ENCODE measurements at places on chromosomes 5 and 9.

- DNase-seq, result no peak
Measured at GRCh38 chr9:95096807-95097206, 220.7 kb downstream of the FANCC start.

DNA sequence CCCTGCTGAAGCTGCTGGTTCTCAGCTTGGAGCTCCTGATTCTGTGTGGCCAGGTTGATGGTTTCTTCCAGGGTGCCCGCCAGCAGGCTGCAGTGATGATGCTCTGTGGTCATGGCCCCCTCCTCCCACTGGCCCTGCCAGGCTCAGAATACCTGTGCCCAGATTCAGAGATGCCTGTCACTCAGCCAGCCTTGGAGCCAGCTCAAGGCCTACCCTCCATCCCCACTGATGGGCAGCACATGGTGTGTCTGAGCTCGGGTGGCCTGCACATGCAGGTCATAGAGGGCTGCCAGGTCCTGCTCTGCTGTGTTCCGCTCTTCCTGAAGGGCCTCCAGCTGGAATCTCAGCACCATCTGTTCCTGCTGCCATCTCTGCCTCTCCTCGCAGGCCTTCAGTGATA is 5.4 kb downstream of the SLC35A4 start:
- no peak for DNase-seq

DNA sequence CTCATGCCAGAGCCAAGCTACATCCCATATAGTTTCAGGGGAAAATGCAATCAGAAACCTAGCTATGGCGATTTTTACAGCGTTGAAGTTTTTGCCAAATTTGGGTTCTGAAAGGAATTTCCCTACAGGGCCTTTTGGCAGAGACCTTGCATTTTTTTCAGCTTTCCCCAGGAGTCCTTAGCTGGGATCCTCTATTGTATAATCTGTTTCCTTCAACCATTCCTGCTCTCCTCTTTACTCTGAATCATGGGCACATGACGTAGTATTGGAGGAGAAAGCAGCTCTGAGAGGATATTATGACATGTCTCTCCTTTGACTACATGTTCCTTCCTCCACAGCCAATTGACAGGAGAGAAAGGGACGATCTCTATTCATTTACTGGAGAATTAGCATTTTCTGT is 118.5 kb upstream of the ERCC6L2 start:
- no peak for DNase-seq

GRCh38 chr5:144267961-144268513 is 97.4 kb downstream of the KCTD16 start:
- DNase-seq, result no peak

DNA sequence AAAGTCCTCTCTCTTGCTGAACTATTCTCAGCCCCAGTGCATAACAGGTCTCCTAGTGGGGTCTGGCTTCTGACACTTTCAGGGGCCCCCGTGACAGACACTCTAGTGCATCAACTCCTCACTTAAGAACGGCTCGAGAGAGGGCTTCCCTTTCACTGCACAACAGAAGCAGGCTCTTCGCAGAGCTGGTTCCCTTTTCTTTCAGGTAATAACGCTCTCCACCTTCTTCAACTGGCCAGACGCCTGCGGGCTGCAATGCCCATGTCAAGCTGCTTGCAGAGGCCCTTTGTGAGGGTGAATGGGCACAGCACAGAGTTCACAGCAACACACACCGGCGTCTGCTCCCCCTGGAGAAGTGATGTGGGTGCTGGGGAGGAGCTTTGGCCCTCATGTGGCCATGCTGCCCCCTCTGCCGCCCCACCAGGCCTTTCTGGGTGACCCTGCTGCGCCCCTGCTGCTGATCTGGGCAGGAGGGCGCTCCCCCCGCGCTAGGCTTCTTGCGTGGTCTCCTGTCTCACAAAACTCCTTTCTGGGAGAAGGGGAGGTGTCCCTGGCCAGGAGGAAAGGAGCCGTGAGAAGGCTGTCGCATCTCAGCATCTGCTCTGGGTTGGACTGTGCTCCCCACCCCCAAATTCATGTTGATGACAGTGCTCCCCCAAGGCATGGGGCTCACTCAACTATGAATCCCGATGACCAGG is 2.4 kb downstream of the MRPL36 start:
- DNase-seq, result no peak

DNA sequence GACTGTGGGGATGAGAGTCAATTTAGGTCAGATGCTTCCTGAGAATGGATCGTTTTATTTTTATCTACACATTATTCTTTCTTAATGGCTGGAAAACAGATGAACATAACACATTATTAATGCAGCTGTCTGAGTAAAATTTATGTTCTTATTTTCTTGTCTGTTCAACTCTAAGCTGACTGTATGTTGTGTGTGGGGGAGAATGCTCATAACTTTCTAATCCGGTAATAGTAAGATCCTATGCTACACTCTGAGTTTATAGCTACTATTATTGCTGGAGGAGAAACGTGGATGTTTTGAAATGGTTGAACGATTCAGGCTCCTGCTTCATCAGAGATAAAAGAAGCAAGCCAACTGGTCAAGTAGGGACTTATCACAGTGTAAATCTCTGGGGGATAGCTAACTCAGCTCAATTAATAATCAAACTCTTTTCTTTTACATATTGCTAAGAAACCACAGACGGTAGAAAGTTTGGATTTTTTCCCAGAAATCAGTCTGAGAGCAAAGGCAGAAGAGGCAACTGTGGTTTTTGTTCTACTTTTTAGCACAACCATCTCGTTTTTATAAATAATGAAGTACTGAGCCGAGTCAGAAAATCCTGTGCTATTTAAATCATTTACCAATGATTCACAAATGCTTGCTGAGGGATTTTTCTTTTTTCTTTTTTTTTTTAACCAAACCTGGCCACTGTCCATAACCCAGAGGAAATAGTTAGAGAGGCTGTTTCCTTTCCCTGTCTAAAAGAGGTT is 265.0 kb upstream of the FAM174A start:
- no peak for DNase-seq

DNA sequence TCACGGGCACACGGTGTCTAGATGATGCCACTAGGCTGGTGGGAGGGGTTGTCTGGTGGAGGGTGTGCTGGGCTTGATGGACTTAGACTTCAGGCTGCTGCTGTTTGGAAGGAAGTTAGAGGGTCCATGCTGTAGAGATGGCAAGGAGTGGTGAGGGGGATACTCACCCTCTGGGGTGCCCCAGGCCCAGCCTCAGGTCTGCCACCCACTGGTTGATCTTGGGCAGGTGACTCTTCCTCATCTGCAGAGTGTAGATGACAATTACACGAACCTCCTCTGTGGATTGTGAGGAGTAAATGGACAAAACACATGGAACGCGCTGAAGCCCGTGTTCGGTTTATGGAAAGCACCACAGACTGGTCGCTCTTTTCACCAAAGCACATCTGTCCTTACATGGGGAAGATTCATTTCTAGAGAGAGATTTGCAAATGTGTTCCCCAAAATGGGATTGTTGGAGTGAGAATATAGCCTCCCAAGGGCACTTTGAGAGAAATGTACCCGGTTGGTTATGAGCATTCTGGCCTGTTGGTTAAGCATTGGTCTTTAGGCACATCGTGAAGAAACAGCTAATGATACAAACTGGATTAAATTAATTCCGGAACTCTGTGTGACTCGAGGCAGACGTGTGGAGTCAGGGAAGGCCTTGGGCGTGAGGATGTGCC is 58.2 kb downstream of the ZNF618 start:
- DNase-seq, result no peak

DNA sequence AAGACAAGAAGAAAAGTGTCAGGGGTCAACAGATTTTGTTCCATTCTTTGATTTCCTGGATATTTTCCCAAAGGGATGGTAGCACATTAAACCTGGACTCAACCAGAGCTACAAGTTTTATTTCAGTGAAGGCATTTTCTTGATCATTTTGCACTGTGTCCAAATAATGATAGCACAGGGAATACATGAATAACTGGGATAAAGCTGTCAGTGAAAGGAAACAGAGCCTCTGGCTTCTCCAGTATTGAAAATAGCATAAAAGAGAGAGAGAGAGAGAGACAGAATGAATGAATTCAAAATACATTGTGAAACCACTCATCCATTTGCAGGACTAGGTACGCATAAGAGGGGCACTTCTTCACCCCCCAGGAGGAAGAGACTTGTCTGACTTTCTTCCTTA is 43.0 kb downstream of the SEMA5A start:
- DNase-seq, result no peak

GRCh38 chr9:136089697-136090045 is 5.4 kb downstream of the NACC2 start:
- peak; percentile 39 for DNase-seq

GRCh38 chr9:26656003-26656870 is 236.4 kb downstream of the CAAP1 start:
- peak; percentile 37 for DNase-seq

GRCh38 chr5:59732806-59733205 is 160.7 kb downstream of the PDE4D start:
- no peak for DNase-seq

DNA sequence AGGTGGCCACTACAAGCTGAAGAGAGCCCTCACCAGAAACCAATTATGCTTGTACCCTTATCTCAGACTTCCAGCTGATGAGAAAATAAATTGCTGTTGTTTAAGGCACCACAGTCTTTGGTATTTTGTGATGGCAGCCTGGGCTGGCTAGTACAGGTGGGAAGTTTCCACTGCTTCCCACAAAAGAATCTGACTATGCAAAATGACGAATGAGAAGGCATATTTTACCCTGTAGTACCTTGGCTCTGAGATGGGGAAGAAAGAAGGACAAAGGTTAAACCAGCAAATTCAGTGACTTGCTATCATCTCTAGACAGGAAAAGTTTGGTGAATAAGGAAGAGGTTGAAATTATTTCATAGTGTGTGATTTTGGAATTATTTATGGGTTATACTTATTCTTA is 112.8 kb upstream of the ELL2 start:
- DNase-seq, result no peak

- no peak for DNase-seq
Measured at GRCh38 chr5:75037106-75037505, 15.3 kb downstream of the GCNT4 start.

DNA sequence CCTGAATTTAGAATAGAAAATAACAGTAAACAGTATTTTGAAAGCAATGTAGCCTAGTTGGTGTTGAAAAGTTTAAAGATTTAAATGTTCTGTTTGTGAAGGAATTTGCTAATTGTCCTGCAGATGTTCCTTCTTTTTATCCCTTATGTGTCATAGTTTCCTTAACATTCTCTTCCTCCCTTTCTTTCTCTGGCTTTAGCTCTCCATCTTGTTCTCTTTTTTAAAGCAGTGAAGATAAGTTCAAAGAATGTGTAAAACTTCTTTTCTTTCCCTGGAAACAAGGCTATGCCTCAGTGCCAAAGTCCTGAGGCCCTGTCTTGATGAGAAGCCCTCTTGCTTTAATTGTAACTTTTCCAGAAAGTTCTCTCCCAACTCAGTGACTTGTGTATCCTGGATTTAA is 24.4 kb upstream of the GAS1 start:
- DNase-seq, result no peak

DNA sequence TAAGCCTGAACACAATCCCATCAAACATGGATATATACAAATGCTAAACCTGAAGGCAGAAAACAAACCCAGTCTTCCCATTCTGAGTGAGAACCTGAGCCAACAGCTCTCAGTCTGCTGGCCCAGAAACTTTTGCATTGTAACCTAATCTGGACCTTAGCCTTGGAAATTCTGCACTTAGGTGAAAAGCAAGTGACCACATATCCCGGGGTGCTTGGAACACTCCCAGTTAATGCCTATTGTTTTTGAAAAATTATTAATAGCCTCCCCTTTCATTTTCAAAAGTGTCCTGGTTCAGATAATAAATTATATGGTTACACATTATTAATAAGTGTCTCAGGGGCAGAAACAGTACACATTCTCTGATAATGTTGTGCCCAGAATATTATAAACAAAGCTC is 228.3 kb upstream of the TARS1 start:
- DNase-seq, result no peak

- no peak for DNase-seq
Measured at GRCh38 chr5:170365011-170365410, 24.2 kb downstream of the KCNMB1 start.

DNA sequence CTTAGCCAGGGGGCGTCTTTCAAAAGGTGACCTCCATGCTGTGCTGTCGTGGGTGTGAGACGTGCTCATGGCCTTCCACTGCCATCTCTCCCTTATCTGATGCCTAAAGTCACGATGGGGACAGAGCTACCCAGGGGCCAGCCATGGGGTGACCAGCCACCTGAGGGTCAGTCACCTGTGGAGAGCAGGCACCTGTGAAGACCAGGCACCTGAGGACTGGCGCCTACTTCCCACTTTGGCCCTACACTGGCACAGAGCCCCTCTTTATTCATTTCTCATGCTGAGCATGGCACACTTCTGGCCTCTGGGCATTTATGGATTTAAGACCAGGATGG is 6.4 kb upstream of the EXOC3 start:
- DNase-seq, result no peak

DNA sequence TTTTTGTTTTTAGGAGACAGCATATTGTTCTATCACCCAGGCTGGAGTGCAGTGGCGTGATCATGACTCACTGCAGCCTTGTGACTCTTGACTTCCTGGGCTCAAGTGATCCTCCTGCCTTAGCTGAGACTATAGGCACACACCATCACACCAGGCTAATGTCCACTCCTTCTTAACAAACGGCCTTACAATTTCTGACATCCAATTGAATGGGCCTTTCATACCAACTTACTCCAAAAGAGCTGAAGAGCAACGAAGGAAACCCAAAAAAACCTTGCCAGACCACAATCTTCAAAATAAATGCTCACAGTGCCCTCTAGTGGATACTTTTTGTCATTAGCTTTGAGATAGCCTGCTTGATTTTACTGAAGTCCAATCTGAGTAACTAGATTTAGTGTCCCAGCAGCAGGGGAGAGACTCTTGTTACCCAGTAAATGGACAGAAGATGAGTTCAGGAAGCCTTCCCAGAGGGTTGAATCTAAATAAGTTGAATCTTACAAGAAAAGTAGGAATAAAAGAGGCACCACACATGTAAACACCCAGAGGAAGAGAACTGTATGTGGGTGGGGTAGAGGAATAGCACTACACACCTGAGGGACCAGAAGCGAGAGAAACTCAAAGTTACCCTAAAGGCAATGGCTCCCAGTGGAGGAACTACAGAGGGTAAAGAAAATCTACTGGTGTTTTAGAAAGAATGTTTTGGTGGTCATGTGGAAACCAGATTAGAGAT is 9.3 kb downstream of the ZNF622 start:
- peak; percentile 54 for DNase-seq

DNA sequence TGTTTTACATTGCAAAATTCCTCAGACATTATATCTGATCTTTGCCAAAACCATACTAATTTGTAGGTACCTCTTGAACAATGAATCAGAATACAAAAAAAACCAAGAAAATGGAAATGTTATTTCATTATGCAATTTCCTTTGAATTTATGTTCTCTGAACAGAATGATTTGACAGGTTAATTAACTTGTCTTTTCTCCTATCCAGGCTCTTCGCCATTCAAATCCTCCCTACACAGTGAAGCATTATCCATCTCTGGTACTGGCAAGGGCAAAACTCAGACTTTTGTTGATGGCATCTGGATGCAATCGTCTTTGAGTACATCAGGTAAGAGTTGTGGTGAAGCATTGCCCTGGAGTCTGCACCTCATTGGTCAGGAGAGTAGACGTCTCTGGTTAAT is 655.7 kb upstream of the ITGA1 start:
- no peak for DNase-seq

- peak; percentile 39 for DNase-seq
Measured at GRCh38 chr5:131375351-131375750, 111.5 kb downstream of the CDC42SE2 start.

GRCh38 chr9:4690144-4690543 is 10.8 kb downstream of the CDC37L1 start:
- no peak for DNase-seq

GRCh38 chr5:103021314-103021713 is 98.6 kb downstream of the GIN1 start:
- DNase-seq, result no peak

GRCh38 chr9:19934301-19934871 is 145.5 kb upstream of the SLC24A2 start:
- DNase-seq, result no peak
